T-helper 1 cell treated with Interleukin-12 subunit alpha and Interleukin-12 subunit beta and Interleukin-4 antibody, amounts not matched to agents 30 ng/mL and 1 ng/mL, for 36 hours (primary cell): ENCODE measurements at places on chromosomes 6 and 20. TPM values are rescaled to one million over a fixed set of nuclear protein-coding genes. Genes with fewer than 3 reads are reported as not detected.

The LHFPL5 gene
- not detected in 2 replicates for total RNA-seq

The PI16 gene
- total RNA-seq = 2.5 and 4.6 TPM in 2 replicates

The DDRGK1 gene
- total RNA-seq = 54.0 and 55.2 TPM in 2 replicates

The TFAP2A gene
- total RNA-seq = 0.22 TPM in 1 of 2 replicates, not detected in the other

The DOK5 gene
- total RNA-seq = 1.6 and 3.1 TPM in 2 replicates

The MGME1 gene
- total RNA-seq = 33.1 and 35.3 TPM in 2 replicates
